ENCODE measurements at places on chromosomes 16 and 17.
A peak's percentile ranks its signal among the peaks of the same experiment; 100 is the strongest.

- DNase-seq: no peak
Measured at GRCh38 chr16:53949715-53950410, 245.9 kb downstream of the FTO start.

GRCh38 chr16:11260596-11260966 lies 4.6 kb upstream of the SOCS1 start:
- DNase-seq: no peak

DNA sequence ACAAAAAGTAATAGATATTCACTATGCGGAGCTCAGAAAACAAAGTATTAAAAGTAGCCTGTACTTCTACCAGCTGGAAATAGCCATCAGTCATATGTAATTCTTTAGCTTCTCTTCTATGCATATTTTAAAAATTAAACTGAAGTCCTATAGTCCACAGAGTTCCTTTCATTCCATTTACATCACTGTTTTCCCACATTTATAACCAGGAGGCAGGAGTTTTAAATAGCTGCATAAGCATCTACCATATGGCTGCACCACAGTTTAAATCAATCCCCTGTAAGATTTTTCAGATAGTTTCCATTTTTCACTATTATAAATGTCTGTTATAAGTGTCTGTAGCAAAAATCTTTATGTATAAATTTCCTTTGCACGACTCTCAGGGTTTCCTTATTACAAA lies 45.1 kb downstream of the ZFHX3 start:
- DNase-seq: no peak

GRCh38 chr16:4115209-4115948 lies 863 bp downstream of the ADCY9 start:
- peak; percentile 41 for DNase-seq

GRCh38 chr16:78413651-78414050 lies 314.2 kb downstream of the WWOX start:
- no peak for DNase-seq

GRCh38 chr17:21172846-21173245 lies 41.1 kb downstream of the TMEM11 start:
- no peak for DNase-seq

DNA sequence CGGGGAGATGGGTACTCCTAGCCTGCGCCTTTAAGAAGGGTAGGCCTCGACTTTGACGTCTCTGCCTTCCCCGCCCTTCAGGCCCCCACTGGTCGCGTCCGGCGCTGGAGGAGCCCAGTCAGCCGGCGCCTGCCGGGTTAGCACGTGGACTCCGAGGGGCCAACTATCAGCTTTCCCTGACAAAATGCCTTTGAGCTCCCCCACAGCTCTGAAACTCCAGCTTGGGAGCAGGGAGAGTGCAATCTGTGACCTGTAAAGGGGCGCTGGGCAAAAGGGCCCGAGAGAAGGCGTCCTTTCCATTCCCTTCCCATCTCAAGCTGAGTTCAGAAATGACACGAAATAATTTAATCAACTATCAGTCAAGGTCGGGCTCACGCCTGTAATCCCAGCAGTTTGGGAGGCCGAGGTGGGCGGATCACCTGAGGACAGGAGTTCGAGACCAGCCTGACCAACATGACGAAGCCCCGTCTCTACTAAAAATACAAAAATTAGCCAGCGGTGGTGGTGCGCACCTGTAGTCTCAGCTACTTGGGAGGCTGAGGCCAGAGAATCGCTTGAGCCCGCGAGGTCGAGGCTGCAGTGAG lies 2.3 kb upstream of the SLC25A39 start:
- DNase-seq: peak; percentile 93

DNA sequence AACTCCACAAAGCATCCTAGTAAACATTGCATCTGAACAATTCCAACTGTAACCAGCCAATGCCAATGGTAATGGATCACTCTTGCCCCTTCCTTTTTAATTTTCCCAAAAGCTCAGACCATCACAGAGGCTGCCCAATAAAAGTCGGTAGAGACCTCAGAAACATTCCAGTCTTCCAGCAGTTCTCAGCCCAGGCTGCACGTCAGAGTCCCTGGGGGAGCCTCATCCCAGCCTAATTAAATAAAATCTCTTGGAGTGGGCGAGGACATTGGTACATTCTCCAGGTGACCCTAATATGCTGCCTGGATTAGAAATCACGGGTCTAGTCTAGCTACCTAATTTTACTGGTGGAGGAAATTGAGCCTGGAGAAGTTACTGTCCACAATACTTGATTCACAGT lies 117.1 kb upstream of the MYOCD start:
- no peak for DNase-seq

- DNase-seq: no peak
Measured at GRCh38 chr17:13596241-13596923, 5.3 kb downstream of the HS3ST3A1 start.

DNA sequence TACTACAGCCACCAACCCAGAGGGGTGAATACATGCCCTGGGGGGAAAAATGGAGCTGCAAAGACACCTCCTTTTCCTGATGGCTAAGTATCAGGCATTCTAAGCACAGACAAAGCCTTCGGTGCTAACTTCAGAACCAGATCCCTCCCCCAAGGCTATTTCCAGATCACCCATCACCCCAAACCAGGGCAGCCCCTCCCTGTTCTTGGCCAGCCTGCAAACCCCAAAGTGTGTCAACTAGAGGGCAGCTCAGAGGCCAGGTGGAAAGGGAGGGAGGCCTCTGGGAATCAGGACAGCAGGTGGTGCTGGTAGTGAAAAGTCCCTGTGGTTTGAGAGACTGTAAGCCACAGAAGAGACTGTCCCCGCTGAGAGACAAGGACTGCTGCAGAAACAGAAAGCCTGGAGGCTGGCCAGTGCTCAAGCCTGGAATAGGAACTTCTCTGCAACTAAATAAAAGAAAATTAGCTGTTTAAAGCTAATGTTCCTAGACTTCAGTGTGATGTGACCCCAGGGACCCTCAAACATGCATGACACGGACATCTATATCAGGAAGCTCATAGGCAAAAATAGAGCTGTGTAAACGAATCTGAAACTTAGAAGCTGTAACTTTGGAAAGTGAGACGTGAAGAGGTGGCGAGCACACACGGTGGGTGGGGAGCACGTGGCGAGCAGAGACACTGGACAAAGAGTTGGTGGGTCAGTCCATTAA lies 9.1 kb downstream of the TUBG1 start:
- no peak for DNase-seq

- no peak for DNase-seq
Measured at GRCh38 chr16:16033208-16033717, 83.8 kb downstream of the ABCC1 start.

GRCh38 chr17:38441429-38442061 lies 13.3 kb downstream of the ARHGAP23 start:
- no peak for DNase-seq

- no peak for DNase-seq
Measured at GRCh38 chr17:55451203-55451641, 29.6 kb upstream of the MMD start.

Data from stimulated activated CD4-positive, alpha-beta T cell treated with anti-CD3 and anti-CD28 coated beads, Interleukin-1b, Interleukin-23, amount 100 ng/mL, for 48 hours (primary cell).